ENCODE measurements at places on chromosomes 12 and 14.

DNA sequence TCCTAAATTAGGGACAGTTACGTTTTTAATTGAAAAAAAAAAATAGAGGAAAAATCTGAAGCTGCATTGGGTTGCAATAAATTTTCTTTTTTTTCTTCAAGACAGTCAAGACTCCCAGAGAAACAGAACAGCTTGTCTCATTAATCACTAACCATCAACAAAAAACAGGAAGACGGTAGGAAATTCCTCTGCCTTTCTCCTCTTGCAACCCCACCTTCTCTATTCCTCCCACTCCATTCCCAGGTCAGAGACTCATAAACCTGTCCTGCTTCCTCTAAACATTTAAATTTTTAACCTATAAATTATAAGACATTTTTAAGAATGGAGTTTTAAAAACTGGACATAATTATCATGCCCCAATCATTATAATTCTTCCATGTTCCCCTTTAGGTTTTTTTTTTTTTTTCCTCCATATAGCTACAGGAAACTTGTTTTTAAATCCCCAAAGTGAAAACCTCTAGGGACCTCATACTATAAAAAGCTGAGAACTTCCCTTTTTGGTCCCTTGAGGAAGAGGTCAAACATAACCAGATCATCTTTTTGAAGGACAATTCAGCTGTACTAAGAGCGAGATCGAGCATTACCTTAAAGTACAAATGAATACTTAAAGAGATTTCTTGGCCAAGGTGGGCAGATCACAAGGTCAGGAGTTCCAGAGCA, 36.0 kb downstream of the CPM start:
- DNase-seq: no peak

- DNase-seq: no peak
Observed at GRCh38 chr12:12620730-12621315, 9.1 kb downstream of the CREBL2 start.

GRCh38 chr12:68695454-68695853, 8.7 kb downstream of the NUP107 start:
- no peak for DNase-seq

DNA sequence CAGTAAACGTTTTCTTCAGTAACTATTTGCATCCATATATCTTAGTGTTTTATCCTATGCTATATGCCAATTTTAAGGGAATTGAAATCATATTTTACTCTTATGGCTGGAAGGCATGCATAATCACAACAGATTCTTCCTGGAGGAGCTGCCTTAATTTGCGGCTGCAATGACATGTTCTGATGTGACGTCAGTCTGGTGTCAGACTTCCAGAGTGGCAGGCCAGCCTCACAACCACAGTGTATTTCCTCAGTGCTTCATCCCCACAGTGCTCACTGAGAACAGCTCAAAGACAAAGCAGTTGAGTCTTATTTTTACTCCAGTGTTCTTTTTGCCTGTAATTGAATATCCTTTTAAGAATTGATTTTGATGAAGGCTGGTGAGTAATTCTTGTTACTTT, 107.1 kb downstream of the PLEKHA5 start:
- DNase-seq: no peak

GRCh38 chr12:124025661-124026060, 52.6 kb downstream of the ZNF664 start:
- no peak for DNase-seq

DNA sequence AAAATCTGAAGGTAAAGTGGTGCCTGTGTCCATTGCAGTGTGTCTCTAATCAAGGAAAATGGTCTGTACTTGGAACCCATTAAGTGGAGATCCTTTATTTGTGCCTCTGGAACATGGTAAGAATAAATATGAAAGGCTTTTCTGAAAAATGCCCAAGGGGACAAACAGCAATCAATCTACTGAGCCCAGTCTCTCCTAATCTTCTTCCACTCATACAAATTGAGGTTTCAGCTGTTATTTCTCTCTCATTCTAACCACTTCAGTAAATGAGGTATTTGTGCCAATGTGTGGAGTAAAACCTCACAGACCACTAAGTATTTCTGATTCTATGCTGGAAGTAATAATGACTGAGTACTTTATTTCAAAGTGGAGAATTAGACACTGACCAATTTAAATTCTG, 82.3 kb upstream of the ST8SIA1 start:
- DNase-seq: no peak

DNA sequence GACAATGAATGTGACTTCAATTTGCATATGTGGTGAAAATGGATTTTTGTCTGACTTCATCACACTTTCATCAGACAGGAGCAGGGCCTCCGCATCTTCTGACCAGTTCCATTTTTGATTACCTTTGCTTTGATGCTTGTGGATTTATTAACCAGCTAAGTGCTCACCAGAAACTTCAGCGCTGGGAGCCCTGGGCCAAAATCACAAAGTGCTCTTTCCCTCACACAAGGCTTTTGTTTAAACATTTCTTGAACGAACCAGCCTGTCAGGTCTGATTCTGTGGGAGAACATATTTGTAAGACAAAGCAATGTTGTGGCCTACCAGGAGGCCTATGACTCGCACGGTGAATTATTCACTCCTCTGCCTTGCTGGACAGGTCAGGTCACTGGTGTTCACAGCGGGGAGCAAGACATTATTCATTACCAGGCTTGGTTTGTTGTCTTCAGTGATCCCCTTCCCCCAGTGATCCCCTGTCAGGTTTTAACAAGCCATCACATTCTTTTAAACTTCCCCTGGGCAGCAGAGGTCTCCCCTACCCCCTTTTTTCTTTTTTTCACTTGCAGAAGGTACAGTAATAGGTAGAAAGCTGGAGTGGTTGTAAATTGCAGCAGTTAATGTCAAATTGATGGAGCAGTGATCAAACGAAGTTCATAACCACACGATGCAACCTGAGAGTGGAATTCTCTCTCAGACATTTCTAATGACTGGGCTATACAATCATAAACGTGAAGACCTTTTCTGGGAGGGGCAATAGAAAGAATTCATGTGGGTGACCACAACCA, 167.5 kb upstream of the PRICKLE1 start:
- no peak for DNase-seq

- DNase-seq: no peak
Observed at GRCh38 chr14:27528328-27528727, 930.5 kb upstream of the NOVA1 start.

DNA sequence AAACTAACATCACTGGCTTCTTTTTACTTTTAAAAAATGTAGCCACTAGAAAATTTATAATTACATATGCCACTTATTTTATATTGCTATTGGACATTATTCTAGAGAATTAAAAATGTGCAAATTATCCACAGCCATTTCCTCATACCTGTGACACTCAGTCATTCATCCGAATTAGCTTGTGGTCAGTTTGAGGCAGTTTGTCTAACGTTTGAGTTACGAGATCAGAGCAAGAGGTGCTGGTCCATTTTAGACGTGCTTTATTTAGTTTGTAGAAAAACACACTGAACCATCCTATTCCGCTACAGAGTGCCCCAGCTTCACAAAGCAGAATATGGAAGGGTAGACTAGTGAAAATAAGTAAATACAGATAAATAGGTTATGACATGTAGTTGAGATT, 513.0 kb downstream of the NRXN3 start:
- DNase-seq: no peak

DNA sequence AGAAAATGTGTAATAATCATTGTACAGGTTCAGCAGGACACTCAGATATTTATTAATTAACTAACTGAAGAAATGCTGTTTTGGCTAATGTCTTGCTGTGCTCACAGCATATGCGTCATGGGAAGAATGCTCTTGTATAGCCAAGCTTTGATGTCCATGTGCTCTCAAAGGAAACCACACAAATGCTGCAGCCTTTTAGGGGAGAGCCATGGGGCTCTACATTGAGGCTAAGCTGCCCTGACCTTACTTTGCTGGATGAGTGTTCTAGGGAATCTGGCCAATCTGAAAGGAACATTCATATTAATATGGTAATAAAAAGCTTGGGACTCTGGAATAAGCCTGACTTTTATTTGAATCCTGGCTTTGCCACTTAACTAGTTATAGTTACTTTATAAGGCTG, 9.5 kb upstream of the CRADD start:
- no peak for DNase-seq

DNA sequence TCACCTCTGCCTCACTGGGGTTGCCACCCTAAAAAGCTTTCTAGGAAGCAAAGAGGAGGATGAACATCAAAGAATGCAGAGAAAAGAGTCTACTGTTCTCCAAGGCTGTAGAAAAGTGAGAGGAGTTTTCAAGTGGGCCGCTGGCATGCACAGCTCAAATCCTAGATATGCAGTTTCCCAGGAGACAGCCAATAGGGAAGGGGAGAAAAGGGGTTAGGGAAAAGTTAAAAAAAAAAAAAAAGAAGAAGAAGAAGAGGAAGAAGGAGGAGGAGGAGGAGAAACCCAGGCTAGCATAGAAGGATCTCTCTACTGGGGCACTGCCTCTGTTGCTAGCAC, 682 bp downstream of the BATF start:
- no peak for DNase-seq

- DNase-seq: no peak
Observed at GRCh38 chr12:79850610-79851299, 84.1 kb downstream of the PPP1R12A start.

DNA sequence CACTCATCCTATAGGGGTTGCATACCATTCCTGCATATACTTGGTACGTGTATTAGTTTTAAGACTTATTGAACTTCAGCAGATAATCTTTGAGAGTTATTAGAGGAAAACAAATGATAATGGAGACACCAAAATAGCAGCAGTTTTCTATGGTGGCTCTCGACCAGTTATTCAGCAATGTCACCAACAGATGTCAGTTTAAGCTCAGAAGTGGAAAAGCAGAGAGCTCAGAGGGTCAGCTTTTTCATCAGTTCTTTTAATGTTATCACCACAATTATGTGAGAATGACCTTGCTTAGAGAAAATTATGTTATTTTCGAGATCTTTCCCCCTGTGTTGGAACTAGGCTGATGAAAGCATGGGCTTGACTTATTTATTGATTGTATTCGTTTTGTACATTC, 32.0 kb downstream of the PTPN11 start:
- no peak for DNase-seq

DNA sequence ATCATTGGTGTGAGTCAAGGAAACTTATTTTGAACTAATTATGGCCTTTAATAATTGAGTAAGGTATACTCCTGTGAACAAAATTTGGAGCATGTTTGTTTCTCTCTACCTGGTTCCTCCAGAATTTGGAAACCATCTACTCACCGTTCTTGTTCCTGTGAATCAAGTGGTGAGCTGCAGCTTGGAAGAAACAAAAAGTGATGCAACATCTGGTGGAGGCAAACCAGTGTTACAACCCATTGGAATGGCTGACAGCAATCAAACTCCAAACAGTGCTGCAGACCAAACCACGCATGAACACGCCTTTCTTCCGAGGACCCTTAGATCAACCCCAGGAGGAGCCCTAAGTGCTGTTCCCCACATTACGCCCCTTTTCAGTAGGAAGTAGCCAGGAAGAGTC, 104.7 kb upstream of the VASH1 start:
- DNase-seq: no peak

- DNase-seq: no peak
Observed at GRCh38 chr12:5268424-5269210, 163.3 kb upstream of the NTF3 start.

- no peak for DNase-seq
Observed at GRCh38 chr12:56188131-56188777, 1.0 kb downstream of the SMARCC2 start.

DNA sequence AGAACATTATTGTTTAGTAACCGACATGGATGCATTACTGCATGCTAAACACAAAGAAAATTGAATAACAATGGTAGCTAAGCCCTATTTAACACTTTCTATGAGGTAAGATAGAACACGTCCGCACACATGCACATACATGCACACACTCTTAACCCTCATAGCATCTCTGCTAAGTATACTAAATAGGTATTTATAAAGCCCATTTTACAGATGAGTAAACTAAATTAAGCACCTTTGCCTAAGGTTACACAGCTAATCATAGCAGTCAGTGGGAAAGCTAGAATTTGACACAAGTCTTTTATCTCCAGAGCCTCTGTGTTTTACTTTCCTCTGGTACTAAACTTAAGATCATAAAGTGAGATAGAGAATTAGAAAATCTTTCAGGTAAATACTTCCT, 435.0 kb downstream of the EGLN3 start:
- DNase-seq: no peak

DNA sequence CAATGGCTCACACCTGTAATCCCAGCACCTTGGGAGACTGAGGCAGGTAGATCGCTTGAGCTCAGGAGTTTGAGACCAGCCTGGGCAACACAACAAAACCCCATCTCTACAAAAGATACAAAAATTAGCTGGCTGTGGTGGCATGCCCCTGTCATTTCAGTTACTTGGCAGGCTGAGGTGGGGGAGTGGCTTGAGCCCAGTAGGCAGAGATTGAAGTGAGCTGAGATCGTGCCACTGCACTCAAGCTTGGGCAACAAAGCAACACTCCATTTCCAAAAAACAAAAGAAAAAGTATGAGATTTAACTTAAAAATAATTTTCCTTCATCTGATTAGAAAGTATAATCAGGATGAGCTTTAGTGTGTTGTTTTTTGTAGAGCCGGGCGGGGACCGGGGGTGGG, 47.9 kb upstream of the BCAT1 start:
- DNase-seq: no peak

DNA sequence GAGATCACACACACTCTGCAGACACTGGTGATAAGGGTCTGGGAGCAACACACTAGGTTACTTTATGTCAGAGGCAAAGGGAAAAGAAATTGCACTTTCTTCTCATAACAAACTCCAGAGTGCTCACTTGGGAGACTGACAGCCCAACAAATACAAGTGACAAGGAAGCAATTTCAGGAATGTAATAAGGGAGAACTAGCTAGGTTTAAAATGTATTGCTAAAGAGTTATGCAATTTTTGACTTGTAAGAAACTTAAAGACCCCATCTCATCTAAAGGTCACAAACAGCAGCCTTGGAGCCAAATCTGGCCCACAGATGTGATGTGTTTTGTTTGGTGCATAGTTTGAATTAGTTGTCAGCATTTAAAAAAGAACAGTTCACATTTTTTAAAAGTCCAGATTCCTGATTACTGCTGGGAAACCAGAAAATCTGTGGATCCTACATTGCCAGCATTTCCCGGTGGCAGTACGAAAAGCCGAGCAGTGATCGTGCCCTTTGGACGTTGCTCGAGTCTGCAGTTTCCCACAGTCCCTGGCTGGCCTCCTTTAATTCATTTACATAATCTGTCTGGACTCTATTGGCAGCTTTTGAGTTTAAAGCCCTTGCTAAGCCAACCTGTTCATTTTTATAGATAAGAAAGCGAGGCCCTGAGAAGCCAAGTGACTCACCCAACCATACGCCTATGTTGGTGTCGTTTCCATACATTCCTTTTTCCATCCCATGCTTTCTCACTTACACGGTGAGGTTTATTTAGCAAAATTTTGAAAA, 42.0 kb upstream of the ETV6 start:
- DNase-seq: no peak
